ENCODE measurements at places on chromosomes 12 and 14. TPM values are rescaled to one million over a fixed set of nuclear protein-coding genes. Genes with fewer than 3 reads are reported as not detected.

DNA sequence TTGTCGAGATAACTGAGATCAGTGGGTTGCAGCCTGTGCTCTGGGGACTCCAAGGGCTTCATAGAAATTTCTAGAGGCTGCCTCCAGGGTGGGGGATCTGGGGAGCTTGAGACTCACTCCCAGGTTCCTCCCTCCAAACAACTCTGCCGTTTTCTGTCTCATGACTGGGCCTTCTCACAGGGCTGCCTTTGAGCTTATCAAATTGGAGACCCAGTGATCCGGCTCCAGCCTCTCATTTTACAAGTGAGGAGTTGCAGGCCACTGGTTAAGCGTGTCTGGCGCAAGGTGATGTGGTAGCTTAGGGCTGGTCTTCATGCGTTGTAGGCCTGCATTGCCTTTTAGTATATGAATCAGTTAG is 85.8 kb downstream of the SLC25A47 start:
- no peak for DNase-seq

The SLC2A14 gene
- total RNA-seq: not detected

The GPR65 gene
- total RNA-seq: 0.07 TPM

- DNase-seq: no peak
Observed at GRCh38 chr14:59425322-59425935, 39.8 kb downstream of the GPR135 start.

GRCh38 chr14:93430315-93431035 is at the start of gene UNC79:
Gene UNC79 (plus strand): TSS chr14:93430939. CDS start chr14:93431030, 91 bp downstream.
- DNase-seq: no peak

DNA sequence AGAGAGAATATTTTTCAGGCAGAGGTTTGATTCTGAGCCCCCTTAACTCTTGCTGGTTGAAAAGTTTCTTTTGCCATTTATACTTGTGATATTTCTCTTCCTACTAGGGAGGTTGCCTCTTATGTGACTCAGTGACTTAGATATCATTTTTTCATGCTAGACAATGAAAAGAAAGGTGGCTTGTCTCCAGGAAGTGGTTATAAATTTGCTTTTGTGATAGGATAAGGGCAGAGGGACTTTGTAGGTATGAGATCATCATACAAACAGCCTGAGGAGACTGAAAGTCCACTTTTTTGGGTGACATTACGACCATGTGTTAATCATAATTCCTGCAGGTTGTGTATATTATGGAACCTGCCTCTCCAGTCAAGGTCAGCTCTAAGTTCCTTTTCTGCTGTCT is 35.8 kb downstream of the ACSM4 start:
- DNase-seq: no peak

DNA sequence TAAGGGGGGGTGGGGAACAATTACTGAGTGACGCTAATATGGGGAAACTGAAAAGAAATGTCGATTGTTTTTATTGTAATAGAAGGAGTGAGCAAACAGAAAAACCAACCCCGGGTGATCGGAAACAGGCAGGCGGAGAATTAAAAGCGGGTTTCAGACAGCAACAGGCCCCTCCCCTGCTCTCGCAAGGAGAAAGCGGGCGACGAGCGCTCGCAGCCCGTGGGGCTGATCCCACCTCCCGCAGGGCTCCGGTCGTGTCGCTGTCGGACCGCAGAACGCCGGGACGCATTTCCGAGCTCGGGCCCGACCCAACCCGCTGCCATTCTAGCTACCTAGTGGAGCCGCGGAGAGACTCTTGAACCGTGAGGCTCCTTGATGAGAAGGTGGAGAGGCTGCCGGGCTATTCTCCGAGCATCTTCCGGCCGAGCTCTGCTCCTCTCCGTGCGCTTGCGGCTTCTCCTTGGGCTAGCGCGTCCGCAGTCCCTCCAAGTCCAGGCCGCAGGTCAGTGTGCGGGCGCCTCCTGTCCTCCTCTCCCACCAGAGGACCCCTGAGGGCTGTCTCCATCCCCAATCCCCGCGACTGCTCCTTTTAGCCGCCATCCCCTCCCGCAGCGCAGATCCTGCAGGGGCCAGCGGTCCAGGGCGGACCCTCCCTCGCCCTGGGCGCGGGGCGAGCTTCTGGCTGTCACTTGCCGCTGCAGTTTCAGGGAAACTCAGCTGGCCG is 4.1 kb upstream of the PAX9 start:
- no peak for DNase-seq

DNA sequence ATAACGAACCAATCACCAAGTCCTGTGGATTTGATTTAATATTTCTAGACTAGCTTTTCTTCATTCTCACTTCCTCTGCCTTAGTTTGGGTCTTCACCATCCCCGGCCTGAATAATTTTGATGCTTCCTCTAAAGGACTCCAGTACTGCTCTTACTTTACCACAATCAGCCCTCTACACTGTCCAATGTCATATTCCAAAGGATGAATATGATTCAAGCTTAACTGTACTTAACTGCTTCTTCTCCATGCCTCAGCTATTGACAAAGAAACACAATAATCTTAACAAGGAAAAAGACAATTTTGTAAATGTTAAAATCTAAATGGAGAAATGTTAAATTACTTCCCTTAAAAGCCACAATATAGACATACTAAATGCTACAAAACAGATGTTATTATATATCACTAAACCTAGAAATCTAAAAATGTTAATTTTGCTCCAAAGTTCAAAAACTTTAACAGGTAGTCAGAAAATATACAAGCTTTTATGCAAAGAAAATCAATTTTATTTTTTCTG is 70.2 kb downstream of the STXBP6 start:
- DNase-seq: no peak

The CLECL1 gene
- not detected for total RNA-seq

- DNase-seq: no peak
Observed at GRCh38 chr12:76024102-76024781, 7.3 kb downstream of the PHLDA1 start.

DNA sequence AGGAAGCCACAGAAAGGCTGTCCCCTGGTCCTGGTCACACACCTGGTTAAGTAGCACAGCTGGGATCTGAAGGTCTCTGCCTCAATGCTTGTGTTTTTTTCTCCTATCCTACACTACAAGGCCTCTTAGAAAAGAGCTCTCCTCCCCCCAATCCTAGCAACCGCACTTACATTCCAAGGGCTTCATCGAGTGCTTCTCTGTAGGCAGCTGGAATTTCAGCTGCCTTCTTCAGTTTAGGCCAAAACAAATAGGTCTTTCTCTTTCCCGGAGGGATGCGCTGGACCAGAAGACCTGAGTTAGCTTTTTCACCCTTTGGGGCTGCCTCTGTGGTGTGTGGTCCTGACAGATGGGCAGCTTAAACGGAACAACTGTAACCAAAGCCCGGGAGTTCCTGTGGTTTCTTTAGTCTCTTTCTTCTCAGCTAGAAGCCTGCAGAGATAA is 109.7 kb downstream of the GPATCH2L start:
- DNase-seq: no peak

GRCh38 chr12:96337953-96338352 is 62.3 kb downstream of the CDK17 start:
- DNase-seq: no peak

The ZBTB42 gene
- 3.9 TPM for total RNA-seq

DNA sequence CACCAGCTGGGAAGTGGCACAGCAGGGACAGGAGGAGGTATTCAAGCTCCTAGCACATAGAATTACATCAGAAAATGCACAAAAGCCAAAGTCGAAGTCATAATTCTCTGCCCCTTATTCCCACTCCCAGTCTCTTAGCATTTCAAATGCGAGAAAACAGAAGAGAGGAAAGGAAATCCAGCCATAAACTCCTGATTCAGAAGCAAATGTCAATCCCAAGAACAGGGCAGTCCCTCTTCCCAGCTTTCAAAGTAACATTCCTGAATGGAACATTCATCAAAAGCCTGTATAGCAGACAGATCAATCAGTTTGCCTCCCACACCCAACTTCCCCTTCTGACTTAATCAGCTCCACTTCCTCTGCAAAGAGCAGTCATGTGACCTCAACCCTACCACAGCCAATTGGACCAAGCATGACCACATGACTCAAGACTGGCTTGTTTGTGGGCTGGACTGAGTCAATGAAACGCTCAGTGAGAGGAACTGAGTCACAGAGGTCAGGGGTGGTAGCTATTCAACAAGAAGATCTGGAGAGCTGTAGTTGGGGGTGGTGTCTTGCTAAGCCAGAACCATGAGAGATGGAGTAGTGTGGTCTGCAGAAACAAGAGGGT is 41.4 kb upstream of the TUNAR start:
- DNase-seq: no peak

DNA sequence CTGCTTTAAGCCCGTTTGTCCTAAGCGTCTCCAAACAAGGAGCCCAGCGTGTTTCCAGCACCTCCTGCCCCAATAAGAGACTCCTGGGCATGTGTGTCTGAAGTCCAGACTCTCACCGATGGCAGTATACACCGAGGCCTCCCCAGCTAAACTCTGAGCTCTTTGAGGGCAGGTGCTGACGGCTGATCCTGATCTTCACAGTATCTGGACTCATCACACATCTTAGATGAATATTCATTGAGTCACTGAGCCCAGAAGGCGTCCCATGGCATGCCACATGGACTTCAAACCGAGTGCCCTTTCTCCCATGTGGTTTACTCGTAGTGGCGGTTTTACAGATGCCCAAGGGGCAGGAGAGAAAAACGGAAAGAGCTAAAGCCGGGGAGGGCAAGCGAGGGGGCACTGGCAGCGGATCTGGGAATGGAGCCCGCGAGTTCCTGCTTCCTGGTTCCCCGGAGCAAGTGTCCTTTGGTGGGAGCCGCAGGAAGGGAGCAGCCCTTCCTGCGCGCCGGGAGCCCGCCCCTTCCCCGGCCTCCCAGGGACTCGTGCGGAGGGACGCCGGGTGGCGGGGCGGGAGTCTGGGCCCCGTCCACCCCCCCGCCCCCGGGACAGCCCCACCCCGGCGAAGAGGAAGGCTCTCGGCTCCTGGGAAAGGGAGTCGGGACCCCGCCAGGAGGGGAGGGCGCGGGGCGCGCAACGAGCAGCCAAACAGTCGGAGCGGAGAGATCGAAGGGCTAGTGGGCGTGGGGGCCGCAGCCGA is 585 bp upstream of the TEAD4 start:
- no peak for DNase-seq

DNA sequence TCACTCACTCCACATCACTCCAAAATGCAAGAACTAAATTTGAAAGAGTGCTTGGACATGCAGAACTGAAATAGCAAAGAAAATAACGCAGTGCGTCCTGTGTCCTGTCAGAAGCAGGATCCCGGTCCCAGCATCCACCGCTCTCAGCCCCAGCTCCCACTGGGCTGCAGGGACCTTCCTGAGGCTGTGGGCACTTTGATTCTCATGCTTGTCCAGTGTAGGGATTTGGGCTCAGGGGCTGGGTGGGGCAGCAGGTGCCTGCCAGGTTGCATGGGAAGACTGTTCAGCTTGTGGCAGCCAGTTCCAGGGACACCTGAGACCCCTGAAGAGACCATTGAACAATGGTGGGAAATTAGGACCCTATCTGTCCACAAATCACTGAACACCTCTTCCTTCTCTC is 140.0 kb upstream of the FKBP4 start:
- DNase-seq: no peak

- DNase-seq: no peak
Observed at GRCh38 chr14:53209370-53209769, 56.2 kb upstream of the DDHD1 start.

DNA sequence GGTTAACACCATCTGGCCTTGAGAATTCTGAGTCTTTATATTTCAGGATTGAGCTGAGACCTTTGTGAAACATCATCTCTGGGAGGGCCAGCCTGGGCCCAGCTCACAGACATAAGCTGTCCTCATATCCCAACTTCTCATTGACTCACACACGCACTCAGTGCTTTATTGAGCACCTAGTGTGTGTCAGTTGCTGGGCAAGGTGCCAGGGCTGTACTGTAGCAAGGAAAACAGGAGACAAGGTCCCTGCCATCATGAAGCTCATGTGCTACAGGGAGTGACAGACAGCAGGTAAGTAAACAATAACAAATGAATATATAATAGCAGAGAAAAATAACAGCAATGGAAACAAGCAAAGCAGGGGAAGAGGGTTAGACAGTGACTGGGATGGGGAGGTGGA is 30.5 kb upstream of the CCDC63 start:
- DNase-seq: no peak

DNA sequence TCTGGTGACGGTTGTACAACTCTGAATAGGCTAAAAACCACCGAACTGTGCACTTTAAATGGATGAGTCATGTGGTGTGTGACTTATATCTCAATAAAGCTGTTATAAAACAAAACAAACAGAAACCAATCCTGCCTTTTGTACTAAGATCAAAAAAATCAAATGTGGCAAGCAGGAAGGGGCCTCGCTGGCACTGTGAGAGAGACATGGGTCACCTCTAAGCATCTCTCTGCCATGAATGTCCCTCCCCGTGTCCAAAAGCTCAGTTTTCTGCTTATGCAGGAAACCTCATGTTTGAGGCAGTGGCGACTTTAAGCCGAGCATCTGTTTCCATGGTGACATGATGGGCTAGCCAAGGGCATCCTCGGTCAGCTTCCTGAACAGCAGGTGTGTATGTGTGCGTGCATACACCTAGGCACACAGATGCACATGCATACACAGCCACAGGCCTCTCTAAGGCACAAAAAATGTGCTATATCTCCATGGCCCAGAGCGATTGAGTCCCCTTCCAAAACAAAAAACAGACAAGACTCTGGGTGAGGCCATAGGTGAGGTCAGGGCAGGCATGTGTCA is 44.4 kb downstream of the ARL6IP4 start:
- DNase-seq: no peak

GRCh38 chr12:60501124-60501729 is 905.4 kb downstream of the SLC16A7 start:
- no peak for DNase-seq

DNA sequence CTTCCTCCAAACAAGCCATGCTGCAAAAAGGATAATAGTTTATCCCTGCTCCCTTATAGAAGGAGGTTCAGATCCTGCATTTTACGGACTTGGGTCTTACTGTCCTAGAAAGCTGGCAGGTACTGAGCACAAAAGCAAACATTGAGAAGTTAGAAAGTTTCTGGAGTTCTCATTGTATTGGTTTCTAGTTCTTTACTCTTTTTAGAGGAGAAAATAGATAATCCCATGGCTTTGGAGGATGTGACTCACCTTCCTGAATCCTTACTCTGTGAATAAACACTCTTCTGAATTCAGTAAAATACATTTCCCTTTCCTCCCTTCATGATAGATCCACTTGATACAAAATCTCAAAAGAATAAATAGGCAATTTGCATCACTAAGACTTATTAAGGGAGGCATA is 188.9 kb downstream of the NPAS3 start:
- DNase-seq: peak; percentile 11

GRCh38 chr12:54304187-54304810 is 3.5 kb upstream of the NFE2 start:
- DNase-seq: no peak

GRCh38 chr12:13849456-13849855 is 131.9 kb downstream of the GRIN2B start:
- DNase-seq: no peak

The TUNAR gene
- not detected for total RNA-seq

The TPPP2 gene
- not detected for total RNA-seq

DNA sequence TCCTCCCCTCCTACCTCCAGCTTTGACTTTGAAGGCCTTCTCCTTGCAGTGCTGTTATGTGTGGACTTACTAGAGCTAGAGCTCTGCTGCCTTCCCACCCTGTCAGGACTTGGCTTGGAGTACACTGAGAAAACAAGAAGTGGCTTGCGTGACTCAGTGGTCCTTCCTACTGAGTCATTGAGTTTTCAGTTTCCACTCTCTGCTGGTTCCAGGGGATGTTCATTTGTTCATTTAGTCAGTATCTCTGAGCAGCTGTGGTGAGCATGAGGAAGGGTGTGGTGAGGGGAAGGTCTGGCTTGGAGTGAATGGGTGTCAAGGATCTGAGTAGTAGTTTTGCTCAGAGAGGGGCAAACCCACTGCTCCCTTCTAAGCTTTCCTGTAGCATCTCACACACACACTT is 17.2 kb upstream of the ELK3 start:
- peak; percentile 76 for DNase-seq

The TOMM20L gene
- total RNA-seq: not detected

- DNase-seq: no peak
Observed at GRCh38 chr12:13084898-13085640, 18.4 kb downstream of the GSG1 start.

- no peak for DNase-seq
Observed at GRCh38 chr12:87150969-87151662, 878.1 kb downstream of the C12orf50 start.
